ENCODE measurements at places on chromosomes 4 and X.
A peak's percentile ranks its signal among the peaks of the same experiment; 100 is the strongest.

GRCh38 chrX:66200855-66201795, 37.1 kb downstream of the HEPH start:
- DNase-seq: no peak

DNA sequence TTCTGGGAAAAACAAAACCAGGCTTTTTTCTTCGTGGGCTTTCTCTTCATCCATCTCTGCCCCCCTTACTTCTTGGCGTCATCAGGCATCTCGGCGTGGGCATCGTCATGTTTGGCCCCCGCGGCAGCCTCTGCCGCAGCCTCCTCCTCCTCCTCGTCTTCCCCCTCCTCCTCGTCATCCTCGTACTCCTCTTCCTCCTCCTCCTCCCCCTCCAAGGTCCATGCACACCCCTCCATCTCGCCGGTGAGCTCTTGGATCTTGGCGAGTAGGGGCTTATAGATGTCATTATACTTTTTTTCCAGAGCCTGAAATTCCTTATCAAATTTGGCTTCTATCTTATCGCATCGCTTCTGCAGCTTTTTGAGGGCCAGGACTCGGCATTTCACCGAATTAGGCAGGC, 488 bp downstream of the NAP1L5 start:
- DNase-seq: no peak

- no peak for DNase-seq
Measured at GRCh38 chrX:9130031-9130430, 96.1 kb upstream of the FAM9B start.

DNA sequence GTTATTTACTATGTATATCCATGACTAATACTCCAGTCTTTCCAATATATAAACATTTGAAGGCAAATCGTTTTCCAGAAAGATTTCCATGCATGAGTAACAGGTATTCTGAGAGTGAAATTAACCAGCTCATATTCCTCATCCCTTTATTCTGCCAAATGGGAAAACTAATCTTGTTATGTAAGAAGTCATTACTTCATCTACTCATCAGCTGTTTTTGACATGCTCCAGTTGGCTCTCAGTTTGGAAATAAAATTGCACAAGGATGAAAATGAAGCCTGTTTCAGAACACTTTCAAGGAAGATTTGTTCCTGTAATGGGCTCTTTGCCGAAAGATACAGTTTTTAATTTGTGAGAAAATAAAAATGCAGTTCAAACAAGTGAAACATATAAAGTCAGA, 121.9 kb downstream of the KCTD8 start:
- DNase-seq: no peak

DNA sequence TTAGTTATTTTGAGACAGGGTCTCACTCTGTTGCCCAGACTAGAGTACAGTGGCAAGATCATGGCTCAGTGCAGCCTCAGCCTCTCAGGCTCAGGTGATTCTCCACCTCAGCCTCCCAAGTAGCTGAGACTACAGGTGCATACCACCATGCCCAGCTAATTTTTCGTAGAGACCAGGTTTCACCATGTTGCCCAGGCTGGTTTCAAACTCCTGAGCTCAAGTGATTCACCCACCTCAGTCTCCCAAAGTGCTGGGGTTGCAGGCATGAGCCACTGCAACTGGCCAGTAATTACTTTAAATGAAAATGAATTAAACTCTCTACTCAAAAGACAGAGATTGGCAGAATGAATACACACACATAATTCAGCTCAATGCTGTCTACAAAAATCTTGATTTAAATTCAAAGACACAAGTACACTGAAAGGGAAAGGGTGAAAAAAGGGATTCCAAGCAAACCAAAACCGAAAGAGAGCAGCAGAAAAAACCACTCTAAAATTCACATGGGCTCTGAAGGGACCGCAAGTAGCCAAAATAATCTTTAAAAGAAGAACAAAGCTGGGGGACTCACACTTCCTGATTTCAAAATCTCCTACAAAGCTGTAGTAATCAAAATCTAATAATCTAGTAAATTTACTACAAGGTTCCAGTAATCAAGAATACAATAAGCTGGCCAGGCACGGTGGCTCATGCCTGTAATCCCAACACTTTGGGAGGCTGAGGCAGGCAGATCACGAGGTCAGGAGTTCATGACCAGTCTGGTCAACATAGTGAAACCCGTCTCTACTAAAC, 11.8 kb upstream of the SPON2 start:
- no peak for DNase-seq

- no peak for DNase-seq
Measured at GRCh38 chr4:124851741-124852140, 139.2 kb upstream of the ANKRD50 start.

DNA sequence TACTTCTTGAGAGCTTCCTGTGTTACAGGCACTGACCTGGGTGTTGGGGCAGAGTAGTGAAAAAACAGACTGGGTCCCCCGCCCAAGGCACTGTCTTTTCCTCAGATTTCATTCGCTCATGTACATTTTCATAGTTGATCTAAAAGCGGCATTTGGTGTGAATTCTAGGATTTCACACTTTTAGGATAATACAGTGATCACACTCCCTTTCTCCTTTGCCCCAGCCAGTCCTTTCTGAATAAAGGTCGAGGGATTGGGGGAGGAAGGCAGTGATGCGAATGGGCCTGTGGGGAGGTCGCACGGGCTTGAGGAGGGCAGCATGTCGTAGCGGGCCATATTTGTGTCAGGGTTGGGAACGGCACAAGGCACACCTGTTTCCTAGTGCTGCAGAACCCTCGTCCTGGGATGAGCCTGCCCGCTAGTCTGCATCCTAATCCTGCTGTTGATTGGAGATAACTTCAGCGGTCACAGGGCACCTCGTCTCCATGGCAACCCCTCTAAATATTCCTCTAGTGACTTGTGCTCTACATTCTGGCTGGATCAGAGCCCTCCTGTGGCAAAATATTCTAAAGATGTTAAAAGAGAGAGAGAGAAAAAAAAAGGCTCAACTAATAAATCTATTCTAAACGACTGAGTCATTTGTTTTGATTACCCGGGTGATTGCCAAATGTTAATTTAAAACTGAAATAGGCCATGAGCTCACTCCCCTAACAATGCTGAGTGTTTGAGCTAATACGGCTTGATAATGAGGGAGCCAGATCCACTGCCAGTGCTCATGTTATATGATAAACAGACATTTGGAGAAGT, 21.8 kb downstream of the FHL1 start:
- DNase-seq: no peak

- DNase-seq: no peak
Measured at GRCh38 chrX:53732797-53733196, 46.3 kb upstream of the HUWE1 start.

DNA sequence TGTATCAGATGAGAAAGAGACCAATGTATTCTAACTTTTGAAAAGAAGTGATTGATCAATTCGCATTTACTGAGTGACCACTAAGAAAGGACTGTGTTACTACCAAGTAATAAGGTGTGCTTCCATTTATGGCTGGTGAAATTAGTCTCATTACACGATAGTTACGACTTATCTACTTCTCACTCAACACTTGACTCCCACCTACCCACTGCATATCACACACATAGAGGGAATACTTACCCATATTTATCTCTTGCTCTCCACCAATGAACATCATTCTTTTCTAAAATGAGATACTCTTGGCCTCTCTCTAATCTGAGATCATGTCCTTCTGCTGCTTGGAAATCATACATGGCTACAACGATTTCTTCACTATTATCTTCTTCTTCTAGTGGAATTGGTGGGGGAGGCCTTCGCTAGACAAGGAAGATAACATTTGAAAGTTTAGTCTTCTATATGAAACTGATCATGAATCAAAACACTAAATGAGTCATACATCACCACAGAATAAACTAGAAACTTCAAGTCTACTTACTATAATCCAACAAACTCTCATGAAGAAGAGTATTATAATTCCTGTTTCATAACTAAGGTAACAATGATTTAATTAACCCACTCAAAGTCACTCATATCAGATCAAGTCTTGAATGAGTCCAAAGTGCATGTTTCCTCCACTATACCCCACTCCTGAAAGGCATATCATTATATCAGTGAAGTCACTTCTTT, 33.7 kb upstream of the TXK start:
- DNase-seq: no peak

DNA sequence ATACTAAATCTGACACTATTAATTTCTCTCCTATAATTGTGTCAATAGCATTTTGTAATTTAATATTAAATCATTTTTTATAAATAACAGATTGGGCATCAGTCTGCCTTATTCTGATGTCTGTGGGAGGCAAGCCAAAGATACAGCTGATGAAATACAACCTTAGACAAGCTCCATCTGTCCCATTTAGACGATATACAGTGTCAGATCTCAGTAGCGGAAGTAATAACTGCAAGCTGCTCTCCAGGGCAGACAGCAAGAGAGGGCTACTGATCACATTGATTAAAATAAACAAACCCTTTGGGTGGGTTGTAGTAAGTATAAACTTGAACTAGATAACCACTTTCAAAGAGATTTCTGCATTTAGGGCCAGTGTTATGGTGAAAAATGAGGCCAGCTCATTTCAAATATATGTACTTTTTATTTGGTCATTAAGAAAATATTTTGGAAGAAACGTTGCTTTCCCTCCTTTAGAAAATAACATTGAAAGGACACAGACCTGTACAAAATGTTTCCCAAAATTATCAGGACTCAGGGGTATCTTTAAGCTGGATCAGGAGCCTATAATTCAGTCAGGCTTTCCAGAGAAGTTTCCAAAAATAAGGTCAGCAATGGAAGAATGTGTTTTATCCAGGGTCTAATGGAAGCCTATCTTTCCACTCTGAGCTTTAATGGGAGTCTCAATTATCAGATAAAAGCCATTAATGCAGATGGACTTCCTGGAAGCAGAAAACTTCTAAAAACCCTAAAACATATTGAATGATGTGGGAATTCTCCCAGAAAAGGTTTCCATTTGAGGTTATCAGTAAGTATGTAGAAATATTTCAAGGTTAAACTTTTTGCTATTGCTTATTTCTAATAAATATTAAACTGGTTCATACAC, 1028.8 kb upstream of the IGFBP7 start:
- no peak for DNase-seq

- DNase-seq: no peak
Measured at GRCh38 chr4:184228056-184228705, 10.5 kb upstream of the ENPP6 start.

DNA sequence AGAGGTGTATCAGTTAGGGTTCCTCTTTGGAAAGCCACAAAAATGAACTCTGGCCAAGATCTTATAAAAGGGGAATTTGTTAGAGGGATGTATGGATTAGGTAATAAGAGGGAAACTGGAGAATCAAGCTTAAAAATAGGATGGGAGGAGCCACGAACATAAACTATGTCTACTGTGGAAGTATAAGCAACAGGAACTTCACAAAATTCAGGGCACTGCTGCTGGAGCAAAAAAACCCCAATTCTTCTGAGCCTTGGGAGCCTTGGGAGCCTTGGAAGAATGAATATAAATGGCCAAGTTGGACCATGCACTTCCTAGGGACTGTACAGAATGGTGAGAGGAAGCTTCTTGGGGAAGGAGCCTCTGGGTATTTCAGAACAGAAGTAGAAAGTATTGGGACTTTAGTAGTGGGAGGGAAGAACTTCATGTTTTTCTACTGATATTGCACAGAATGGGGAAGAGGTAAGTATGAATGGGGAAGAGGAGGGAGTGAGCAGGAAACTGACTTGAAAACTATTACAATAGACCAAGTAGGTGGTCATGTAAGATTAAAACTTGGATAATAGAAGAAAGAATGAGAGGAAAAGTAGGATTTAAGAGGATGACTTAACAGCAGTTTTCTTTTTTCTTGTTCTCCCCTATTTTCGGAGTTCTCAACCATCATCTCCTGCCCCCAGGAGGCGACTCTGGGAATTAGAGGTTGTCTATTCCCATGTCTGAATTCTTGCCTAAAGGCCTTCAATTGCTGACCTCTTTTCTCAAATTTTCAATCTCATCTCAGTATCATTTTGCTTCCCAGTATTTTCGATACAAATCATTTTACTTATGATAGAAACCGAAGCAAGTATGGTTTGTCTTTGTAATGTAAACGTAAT, 44.4 kb upstream of the TAPT1 start:
- DNase-seq: no peak

- DNase-seq: no peak
Measured at GRCh38 chr4:41746025-41746439, 2.5 kb downstream of the PHOX2B start.

- DNase-seq: peak; percentile 6
Measured at GRCh38 chrX:65596270-65597034, 61.9 kb upstream of the LAS1L start.

DNA sequence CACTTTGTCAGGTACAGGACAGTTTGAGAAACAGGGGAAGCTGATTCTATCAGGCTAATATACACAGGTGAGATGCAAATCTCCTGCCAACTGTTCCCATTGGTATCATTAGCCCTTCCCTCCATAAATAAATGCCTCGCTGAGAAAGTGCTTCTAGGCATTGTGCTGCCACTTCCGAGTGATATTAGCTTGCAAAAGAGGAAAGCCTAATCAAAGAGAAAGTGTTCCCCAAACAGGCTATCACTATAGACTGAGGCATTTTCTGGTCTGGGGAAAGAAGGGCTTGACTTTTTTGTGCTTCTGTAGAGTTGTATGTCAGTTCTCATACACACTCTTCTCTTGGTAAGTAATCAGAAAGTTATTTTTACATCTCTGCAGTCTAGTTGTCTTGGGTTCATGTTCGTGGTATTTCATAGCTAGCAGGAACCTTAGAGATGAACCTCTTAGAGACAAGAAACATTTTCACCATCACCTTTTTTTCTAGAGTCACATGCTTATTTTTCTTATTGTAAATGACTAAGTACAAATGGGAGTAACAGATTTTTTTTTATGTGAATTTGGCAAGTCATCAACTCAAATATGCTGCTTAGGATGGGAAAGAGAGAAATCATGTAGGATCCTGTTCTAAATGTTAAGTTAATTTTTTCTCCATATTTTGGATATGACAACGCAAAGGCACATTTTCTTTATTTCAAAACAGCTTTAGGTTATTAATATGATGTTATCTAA, 1009.8 kb downstream of the ADGRL3 start:
- DNase-seq: no peak

DNA sequence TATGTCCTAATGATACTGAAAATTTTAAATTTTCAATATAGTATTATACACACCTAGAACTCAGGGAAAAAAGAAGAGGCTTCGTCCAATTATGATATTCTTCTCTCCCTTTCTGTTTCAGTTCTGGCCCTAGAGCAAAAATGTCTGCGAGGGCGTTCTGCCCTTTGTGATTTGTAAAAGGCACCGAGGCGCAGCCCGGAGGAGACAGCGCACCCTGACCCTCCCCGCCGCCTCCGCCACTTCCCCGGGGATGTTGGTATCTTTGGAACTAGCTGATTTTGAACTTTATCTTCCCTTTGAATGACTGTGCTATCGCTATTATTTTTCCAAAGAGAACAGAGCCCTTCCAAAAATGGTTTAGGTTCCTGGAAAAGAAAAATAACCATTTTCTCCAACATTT, 173.2 kb upstream of the FAM9B start:
- no peak for DNase-seq

DNA sequence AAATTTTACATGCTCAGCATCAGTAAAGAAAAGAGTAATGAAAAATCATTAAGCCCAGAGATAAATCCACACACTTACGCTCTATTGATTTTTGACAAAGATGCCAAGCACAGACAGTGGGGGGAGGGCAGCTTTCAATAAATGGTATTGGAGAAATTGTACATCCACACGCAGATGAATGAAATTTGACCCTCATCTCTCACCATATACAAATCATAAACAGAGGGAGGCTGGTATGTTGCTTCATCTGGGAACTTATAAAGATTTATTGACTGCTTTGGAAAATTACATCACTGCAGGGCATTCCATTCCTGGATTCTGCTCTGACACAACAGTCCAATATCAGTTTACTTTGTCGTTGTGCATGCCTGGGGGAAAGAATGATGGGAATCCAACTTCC, 58.4 kb upstream of the XAGE1A start:
- DNase-seq: no peak

Data from stimulated activated CD8-positive, alpha-beta memory T cell treated with anti-CD3 and anti-CD28 coated beads, Interleukin-4, amount 100 ng/mL, for 1 hour (primary cell).